ENCODE measurements at places on chromosomes 3 and 15. TPM values are rescaled to one million over a fixed set of nuclear protein-coding genes. Genes with fewer than 3 reads are reported as not detected.

The CLDN18 gene
- not detected for polyA plus RNA-seq

The TRH gene
- not detected for polyA plus RNA-seq

GRCh38 chr3:67619991-67620390 lies 34.4 kb downstream of the SUCLG2 start:
- DNase-seq = no peak

The REC114 gene
- polyA plus RNA-seq = not detected

All from naive B cell (primary cell).